T-cell (primary cell): ENCODE measurements at places on chromosomes 2 and 18.

DNA sequence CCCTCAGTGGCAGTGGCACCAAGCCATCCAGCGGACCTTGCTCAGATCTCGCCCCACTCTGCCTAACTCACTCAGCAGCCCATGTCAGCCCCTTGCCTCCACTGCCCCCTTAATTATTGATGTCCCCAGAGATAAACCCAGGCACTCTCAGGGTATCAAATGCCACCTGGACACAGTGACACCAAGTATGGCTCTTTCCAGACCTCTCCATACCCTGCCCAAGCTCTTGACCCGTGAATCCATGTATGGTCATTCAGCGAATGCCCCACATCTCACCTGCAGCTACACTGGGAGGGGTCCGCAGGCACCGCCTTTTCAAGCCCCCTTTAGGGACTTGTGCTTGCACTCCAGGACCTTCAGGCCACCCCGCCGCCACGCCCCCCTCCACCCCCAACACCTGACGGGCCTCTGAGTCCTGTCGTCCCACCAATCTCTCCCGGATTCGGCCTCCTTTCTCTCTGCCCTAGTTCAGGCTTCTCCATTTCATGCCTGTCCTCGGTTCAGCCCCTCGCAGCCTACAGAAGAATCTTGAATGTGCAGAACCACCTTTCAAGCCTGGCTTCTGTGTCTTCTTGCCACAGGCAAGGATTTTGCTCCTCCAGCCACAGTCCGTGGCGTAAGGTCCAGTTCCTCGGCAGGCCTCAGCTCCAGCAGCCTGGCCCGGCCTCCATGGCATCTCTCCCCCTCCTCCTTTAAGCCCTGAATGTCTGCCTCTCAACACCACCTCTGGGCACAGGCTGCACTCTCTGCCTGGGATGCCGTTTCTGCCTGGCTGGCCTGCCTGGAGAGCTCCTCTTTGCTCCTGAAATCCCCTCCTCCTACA lies 54.1 kb upstream of the ODC1 start:
- H3K27me3 ChIP-seq = peaks cover 35% of the 10 kb centered on the region
- DNase-seq = no peak
- H3K4me1 ChIP-seq = peaks cover 8% of the 10 kb centered on the region
- H3K36me3 ChIP-seq = no peaks in the 10 kb centered on the region

DNA sequence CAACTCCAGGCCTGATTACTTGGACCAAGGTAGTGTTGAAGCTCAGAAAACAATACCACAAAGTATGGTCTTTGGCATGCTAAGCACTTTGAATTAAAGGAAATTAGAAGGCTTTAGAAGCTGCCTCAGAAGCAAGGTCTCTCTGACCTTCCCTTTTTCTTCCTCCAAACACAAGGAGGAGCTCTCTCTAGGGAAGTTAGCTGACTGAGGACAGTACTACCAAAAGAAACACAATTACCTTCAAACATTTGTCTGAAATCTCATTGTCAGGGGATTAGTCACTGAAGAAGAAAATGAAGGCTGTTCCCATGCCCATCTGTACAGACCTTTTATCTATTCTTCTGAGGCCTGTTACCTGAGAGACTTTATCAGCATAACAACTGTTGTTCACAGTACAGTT lies 279.3 kb downstream of the CDH20 start:
- no peaks in the 10 kb centered on the region for H3K27me3 ChIP-seq
- H3K36me3 ChIP-seq = no peaks in the 10 kb centered on the region
- no peak for DNase-seq
- no peak overlapping the region for H3K27ac ChIP-seq
- no peak overlapping the region for H3K4me3 ChIP-seq

GRCh38 chr2:11411768-11412448 lies 54.1 kb downstream of the E2F6 start:
- H3K4me1 ChIP-seq = no peaks in the 10 kb centered on the region
- no peaks in the 10 kb centered on the region for H3K36me3 ChIP-seq
- H3K4me3 ChIP-seq = no peak overlapping the region
- no peak overlapping the region for H3K27ac ChIP-seq

GRCh38 chr2:2703762-2704427 lies 372.8 kb upstream of the MYT1L start:
- no peak for DNase-seq
- no peaks in the 10 kb centered on the region for H3K27me3 ChIP-seq
- H3K4me3 ChIP-seq = no peak overlapping the region
- no peaks in the 10 kb centered on the region for H3K4me1 ChIP-seq

GRCh38 chr2:119744335-119744939 lies 15.3 kb upstream of the PTPN4 start:
- no peaks in the 10 kb centered on the region for H3K4me1 ChIP-seq
- no peak overlapping the region for H3K27ac ChIP-seq
- H3K36me3 ChIP-seq = no peaks in the 10 kb centered on the region

DNA sequence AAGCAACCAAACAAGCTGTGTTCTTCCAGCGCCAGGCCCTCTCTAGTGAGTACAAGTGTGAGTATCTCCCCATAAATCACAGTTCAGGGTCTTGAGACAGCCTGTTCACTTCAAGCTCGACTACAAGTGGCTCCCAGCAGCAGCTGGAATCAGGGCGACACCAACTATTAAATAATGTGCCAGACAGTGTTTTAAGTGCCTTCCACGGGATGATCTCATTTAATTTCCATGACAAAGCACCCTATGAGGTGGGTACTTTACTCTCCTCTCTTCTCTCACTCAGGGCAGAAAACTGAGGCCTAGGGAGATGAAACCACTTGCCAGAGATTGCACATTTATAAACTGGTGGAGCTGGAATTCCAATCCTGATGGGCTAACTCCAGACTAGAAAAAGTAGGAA lies 2.6 kb upstream of the FAM136A start:
- peaks cover 3% of the 10 kb centered on the region for H3K36me3 ChIP-seq
- no peak overlapping the region for H3K4me3 ChIP-seq
- no peak for DNase-seq
- no peaks in the 10 kb centered on the region for H3K27me3 ChIP-seq
- peaks cover 24% of the 10 kb centered on the region for H3K4me1 ChIP-seq
